ENCODE measurements at places on chromosomes 3 and 15.

DNA sequence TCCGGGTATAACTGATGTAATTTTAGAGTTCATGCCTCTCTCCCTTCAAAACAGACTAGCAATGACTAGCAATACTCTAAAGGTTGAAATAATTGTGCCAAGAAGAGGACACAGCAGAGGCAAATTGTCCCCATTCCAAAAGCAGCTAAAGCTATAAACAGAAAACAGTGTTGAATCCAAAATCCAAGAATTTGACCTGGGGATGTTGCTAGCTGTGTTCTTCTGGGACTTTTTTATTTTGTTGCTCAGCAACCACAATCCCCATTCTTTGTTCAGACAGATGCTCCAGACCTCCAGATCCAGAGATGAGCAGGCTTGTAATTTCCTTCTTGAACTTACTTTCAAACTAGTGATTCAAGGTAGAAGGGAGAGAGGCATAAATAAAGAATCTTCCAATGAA lies 191.5 kb downstream of the FOXB1 start:
- no peak for DNase-seq

- DNase-seq, result no peak
Observed at GRCh38 chr3:185081521-185081920, 71.3 kb downstream of the C3orf70 start.

DNA sequence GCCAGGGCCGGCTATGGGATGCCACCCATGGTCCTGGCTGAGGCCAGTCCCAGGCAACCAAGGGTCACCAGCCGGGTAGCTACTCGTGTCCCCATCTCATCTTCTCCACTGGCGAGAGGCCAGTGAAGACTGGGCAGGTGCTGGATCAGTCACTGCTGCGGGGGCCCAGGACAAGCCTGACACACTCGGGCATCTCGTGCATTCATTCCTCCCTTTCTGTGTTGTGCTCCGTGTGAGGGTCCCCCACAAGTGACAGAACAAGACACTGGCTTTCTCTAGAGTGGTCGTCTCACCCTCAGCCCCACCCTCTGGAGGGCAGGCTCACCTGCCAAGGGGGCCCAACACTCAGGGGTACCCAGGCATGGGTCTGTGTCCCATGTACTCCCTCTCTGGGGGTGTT lies 48.4 kb downstream of the ROPN1B start:
- DNase-seq, result no peak

- DNase-seq, result no peak
Observed at GRCh38 chr3:128592864-128593263, 57.8 kb downstream of the RPN1 start.

DNA sequence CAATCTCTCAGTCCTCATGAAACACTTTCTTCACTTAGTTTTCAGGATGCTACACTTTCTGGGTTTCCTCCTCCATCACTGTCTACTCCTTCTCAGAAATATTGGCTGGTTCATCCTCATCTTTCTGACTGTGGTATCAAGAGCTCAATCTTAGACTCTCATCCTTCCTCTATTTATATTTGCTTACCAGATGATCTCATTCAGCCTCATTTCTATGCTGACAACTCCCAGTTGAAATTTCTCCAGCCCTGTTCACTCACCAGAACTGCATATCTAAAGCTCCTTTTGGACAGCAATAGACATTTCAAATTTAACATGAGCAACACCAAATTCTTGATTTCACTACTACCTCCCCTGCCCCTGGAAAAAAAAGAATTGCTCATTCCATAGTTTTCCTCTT lies 48.0 kb upstream of the FBN1 start:
- no peak for DNase-seq
